Stimulated activated CD8-positive, alpha-beta memory T cell treated with anti-CD3 and anti-CD28 coated beads, Interleukin-4, amount 100 ng/mL, for 24 hours (primary cell): ENCODE measurements at places on chromosomes 13 and 19.

DNA sequence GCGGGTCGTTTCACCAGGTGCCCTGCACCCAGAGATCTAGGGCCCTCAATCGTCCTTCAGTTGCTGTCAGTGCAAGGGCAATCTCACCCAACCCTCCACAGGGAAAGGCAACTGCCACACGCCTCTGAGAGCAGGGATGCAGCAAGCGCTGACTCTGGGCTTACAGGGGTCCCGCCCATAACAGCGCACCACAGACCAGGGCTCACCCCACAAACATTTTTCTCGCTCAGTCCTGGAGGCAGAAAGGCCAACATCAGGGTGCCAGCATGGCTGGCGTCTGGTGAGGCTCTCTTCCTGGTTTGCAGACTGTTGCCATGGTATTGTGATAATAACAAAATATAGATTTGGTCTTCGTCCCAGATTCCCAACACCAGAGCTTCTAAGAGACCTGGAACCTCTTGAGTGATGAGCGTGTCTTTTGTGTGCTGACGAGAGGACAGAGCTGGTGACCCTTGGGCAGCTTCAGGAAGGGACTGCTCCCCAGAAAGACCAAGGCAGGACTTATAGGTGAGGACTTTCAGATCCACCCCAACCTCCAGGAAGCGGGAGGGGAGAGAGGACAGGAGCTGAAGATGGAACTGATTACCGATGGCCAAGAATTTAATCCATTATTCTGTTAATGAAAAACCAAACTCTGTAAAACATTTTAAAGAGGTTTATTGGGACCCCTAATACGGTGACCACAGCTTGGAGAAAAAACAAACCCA, 51.3 kb downstream of the C13orf46 start:
- DNase-seq, result no peak

GRCh38 chr19:35696835-35697234, 7.5 kb upstream of the ZBTB32 start:
- DNase-seq, result no peak

DNA sequence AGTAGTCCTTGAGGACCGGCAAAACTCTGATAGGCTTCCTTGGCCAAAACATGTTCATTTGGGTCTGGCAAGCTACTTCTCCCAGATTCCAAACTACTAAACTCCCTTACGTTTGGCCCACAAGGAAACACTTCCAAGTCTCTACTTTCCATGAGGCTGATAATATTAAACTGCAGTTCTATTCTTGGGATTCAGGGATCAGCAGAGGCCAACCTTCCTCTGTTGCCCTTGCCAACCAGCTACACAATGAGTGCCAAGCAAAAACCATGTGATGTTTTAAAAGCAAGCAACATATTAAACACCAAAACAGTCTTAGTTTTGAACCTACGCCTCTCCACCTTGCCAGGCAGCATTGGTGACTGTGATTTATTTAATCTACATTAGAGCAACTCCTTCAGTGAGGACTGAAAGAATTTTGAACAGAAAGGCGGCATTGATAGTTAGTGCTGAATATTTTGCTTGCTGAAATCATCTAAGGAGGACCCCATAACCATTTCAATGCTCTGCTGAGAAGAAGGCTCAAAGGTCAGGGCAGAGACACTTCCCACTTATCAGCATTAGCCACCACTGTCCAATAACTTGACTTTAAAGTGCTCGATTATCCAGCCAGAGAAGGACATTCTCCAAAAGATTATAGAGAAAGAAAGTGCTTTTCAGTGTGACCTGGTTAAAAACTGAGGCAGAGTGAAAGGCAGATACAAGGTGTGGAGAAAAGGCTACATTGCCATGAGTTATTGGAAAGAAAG, 287.1 kb downstream of the TBC1D4 start:
- DNase-seq, result no peak

DNA sequence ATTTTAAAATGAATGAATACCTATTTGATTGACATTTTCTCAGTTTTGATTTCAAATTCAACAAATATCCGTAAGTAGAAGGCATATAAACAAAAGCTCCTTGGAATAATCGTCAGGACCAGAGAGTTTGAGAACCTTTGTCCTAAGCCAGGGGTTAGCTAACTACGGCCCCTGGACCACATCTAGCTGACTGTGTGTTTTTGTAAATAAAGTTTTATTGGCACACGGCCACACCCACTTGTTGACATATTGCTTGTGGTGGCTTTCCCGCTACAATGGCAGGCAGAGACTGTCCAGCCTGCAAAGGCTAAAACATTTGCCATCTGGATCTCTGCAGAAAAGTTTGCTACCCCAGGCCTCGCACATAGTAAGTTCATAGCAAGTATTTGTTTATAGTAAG, 83.4 kb downstream of the GNG7 start:
- DNase-seq, result no peak

DNA sequence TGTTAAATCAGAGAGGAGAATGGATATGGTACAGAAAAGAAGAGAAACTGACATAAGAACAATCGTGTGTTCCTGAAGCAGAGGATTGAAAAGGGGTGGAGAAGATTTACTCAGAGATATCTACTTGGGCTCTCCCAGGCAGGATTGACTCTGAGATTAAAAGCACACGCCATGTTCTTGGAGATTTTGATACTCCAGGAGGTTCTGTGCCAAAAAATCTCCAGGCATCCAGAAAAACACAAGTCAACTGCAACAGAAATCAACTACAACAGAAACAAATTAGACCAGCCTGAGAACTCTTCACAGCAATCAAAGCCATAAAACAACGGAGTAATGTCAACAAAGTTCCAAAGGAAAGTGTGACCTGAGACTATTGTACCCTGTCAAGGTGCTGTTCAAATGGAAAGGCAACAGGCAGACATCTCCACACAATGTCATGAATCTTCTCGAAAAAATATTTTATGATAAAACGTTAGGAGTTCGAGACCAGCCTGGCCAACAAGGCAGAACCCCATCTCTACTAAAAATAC, 104.2 kb downstream of the UBL3 start:
- DNase-seq, result no peak

GRCh38 chr19:46839752-46840497, 10.7 kb downstream of the AP2S1 start:
- no peak for DNase-seq

- no peak for DNase-seq
Measured at GRCh38 chr13:65932587-65933239, 1297.4 kb downstream of the PCDH9 start.

- DNase-seq, result no peak
Measured at GRCh38 chr13:57644106-57644505, 12.6 kb downstream of the PCDH17 start.

GRCh38 chr13:20370815-20371421, 138.8 kb upstream of the GJB6 start:
- DNase-seq, result no peak

DNA sequence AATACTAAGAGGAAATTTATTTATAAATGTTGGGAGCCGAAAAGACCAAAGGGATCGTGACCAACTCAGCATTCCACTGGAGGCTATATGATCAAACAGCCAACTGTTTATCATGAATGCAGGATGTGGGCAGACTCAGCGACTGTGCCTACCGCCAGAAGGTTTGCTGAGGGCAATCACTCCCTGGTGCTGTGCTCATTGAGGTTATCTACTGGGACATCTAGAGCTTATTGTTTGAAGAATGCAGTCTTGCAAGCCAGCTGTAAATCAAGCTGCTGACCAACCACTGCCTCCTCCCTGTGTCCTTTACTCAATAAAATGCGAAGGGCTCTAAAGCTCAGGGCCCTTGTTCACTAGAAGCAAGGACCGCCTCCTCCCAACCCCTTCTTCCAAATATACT, 8.5 kb upstream of the XPO4 start:
- DNase-seq, result no peak

- DNase-seq, result no peak
Measured at GRCh38 chr13:59696271-59696670, 467.5 kb downstream of the DIAPH3 start.

- DNase-seq, result no peak
Measured at GRCh38 chr13:112894673-112895481, 74.1 kb upstream of the MCF2L start.

DNA sequence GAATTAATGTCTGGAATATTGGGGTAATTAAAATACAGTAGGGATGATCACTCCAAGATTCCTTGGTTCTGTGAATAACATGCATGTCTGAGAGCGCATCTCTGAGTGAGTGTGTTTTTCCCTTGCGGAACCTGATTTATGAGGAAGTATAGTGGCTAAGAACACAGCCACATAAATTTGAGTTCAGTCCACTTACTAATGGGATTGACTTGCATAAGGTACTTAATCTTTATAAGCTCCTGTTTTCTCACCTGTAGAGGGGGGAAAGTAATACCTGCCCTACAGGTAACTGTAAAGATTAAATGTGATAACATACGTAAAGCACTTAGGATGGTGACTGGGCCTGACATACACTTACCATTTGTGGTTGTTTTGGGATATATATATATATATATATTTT, 60.8 kb downstream of the KLF5 start:
- DNase-seq, result no peak

DNA sequence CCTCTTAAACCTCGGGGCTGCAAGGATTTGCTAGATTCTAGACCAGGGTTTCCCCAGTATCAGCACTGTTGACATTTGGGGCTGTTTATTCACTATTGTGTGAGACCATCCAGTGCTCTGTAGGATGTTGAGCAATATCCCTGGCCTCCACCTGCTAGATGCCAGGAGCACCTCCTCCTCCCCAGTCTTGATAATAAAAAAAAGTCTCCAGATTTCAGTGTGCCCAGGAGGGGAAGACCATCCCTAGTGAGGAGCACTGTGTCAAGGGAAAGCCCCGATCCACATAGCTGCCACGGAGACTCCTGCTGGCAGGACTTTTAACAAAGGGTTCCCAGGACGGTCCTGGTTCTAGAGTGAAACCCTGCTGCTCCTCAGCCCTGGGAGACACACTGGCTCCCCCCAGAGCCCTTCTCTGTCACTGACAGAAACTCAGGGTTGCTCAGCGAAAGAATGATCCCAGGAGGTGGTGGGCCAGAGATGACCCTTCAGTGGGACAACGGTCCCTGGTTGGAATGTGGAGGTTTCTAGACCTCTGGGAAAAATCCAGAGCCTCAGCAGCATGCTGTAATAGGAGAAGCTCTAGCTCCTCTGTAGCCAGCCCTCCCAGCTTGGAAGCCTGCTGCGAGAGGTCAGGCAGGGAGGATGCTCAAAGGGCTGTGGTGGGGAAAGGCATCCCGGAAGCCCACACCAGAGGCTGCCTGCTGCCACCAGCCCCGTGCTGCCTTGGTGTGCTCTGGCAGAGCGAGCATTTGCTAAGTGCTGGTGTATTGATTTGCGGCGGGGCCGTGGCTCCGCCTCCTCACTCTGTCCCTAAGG, 20.3 kb downstream of the LYL1 start:
- no peak for DNase-seq

DNA sequence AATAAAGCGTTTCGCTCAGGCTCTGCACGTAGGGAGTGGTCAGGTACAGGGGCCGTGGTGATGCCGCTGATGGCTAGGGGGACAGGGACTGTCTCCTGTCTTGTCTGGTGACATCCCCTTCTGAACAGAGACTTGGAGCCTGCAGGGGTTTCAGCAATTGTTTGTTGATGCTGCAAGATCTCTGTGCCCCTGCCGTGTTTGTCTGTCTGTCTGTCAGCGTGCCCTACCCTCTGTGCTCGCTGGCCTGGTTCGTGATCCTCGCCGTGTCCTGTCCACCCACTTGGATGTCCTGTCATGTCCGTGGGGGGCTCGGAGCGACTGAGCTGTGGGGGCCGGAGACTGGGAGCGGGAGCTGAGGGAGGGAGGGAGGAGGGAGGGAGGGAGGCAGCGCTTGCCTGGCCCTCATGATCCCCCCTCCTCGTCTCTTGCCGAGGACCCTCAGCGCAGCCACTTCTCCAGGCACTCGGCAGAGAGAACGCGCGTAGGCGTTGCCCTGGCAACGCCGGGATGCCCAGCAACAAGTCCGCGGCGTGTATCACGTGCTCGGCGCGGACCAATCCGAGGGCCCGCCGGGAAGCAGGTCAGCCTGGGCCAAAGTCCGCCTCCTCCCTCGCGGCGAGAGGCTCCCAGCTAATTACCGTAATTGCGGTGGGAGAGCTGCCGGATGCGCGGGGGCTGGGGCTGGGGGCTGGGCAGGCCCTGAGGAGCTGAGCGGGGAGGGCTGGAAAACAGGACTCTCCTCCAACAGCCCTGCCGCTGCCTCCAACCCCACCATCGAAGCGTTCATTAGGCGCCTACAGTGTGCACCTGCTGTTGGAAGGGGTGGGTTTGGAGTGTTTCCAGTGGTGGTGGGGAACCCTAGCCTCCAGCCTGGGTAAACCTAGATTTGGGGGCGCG, 31.9 kb upstream of the FEM1A start:
- DNase-seq, result peak; percentile 58

DNA sequence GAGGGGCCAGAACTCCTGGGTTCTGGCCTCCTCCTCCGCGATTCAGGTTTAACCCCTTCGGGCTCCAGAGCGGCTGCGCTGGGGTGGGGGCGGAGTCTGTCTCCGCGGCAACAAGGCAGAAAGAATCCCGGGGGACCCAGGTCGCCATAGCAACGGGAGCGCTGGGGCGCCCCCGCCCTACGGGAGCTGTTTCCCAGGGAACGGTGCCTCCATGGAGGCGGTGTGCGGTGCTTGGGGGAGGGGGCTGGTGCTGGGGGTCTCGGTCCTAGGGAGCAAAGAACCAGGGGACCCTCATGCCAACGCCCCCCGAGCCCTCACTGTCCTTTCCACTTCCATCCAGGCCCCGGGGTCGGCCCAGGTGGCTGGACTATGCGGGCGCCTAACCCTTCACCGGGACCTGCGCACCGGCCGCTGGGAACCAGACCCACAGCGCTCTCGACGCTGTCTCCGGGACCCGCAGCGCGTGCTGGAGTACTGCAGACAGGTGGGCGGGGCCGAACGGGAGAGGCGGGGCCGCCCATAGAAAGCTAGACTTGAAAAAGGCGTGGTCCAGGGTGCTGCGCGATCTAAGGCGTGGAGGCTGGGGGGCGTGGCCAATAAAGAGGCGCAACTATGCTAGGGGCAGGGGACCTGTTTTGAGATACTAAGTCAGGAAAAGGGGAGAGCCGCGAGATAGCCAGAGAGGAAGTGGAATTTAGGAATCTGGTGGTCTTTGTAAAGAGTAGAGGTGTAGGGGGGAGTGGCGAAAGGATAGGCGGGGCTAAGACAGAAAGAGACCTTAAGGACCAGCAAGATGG, 1.2 kb downstream of the APLP1 start:
- DNase-seq, result peak; percentile 73
